ENCODE measurements at places on chromosomes 16 and 17. TPM values are rescaled to one million over a fixed set of nuclear protein-coding genes. Genes with fewer than 3 reads are reported as not detected.

DNA sequence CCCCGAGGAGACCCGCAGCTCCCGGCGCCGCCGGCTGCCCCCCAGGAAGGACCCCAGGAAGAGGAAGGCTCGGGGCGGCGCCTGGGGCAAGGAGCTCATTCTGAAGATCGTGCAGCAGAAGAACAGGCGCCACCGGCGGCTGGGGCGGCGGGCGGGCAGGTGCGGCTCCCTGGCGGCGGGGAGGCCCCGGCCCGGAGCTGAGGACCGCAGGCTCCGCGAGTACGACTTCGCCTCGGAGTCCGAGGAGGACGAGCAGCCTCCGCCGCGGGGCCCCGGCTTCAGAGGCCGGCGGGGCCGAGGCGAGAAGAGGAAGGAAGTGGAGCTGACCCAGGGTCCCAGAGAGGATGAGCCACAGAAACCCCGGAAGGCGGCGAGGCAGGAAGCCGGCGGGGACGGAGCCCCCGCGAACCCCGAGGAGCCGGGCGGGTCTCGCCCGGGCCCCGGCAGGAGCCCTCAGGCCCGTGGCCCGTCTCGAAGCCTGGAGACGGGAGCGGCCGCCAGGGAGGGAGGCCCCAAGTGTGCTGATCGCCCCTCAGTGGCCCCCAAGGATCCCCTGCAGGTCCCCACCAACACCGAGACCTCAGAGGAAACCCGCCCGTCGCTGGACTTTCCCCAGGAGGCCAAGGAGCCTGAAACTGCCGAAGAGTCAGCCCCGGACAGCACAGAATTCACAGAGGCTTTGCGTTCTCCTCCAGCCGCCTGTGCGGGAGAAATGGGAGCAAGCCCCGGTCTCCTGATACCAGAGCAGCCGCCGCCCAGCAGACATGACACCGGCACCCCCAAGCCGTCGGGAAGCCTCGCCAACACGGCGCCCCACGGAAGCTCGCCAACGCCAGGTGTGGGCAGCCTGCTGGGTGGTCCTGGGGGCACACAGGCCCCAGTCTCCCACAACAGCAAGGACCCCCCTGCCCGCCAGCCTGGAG lies 22.3 kb upstream of the ZFPM1 start:
- H3K4me1 ChIP-seq: peaks cover 19% of the 10 kb centered on the region
- H3K27me3 ChIP-seq: peaks cover 48% of the 10 kb centered on the region
- no peak overlapping the region for H3K27ac ChIP-seq
- peak overlapping the region; percentile 55 for H3K4me3 ChIP-seq

DNA sequence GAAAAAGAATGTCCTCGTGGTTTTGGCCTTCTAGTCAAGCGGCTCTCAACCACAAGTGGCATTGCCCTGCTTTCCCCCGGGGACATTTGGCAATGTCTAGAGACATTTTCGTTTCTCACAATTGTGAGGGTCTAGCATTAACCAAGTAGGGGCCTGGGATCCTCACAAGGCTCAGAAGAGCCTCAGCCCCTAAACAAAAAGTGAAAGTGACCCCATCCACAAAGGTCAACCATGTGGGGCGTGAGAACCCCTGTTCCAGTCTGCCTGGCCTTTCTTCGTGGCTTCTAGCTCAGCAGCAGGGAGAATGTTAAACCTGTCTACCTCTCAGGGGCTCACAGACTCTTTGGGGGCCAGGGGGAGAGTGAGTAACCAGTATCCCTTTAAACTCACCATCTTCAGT lies 4.8 kb upstream of the RPL38 start:
- H3K4me3 ChIP-seq: no peak overlapping the region
- no peak overlapping the region for H3K27ac ChIP-seq
- no peak for DNase-seq
- peaks cover 14% of the 10 kb centered on the region for H3K4me1 ChIP-seq

GRCh38 chr17:47708864-47709541 lies 15.0 kb downstream of the TBKBP1 start:
- peaks cover 15% of the 10 kb centered on the region for H3K4me1 ChIP-seq
- peak overlapping the region; percentile 56 for H3K27ac ChIP-seq
- peaks cover 7% of the 10 kb centered on the region for H3K27me3 ChIP-seq
- no peak for DNase-seq

DNA sequence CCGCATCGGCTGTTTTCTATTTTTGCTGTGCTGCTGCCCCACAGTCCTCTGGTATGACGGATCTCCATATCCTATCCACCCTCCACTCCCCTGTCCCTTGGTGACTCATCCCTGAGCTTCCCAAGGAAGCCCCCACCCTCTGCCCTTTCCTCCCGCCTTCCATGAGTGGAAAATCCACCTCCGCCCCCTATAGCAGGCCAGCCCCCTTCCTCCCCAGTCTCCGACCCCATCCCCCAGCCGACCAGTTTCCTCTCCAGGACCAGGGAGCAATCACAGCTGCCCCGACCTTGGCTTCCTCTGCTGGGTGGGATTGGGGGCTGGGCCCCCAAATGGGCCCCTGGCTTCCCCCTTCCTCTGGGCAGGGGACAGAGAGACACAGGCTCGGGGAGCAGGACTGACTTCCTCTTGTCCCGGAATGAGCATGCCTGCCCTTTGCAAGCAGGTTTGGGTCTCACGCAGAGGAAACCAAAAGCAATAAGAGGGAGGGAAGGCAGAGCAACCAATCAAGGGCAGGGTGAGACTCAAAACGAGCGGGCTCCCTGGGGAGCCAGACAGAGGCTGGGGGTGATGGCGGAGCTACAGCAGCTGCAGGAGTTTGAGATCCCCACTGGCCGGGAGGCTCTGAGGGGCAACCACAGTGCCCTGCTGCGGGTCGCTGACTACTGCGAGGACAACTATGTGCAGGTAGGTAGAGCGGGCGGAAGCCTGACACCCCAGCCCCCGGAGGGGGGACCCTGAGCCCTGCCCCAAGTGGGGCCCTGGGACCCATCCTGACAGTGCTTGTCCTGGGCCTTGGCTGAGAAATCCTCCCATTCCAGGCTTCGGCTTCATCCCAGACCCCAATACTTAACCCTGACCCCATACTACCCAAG lies at the start of the genes ABI3 and GNGT2:
TSS of gene ABI3 (plus strand) at position 550 of the 872 bp plus-strand sequence. CDS start at position 568, 18 bp downstream.
TSS of gene GNGT2 (minus strand) at position 417 of the 872 bp plus-strand sequence. CDS start 3,152 bp downstream, outside the sequence.
- H3K4me1 ChIP-seq: peaks cover 58% of the 10 kb centered on the region
- peak within 1 kb of the TSS; percentile 85 for H3K27ac ChIP-seq
- peaks cover 25% of the 10 kb centered on the region for H3K27me3 ChIP-seq
- H3K36me3 ChIP-seq: no peaks in the 10 kb centered on the region

GRCh38 chr17:81470944-81471817 lies 41.4 kb downstream of the ACTG1 start:
- H3K4me1 ChIP-seq: no peaks in the 10 kb centered on the region
- no peak overlapping the region for H3K27ac ChIP-seq

The TNFRSF13B gene
- polyA plus RNA-seq: not detected

The IRX6 gene
- polyA plus RNA-seq: 10.8 TPM

The LLGL2 gene
- polyA plus RNA-seq: 14.8 TPM

Measured in heart right ventricle (tissue), 16 donors.